ENCODE measurements at places on chromosomes 1 and 21.

- no peak for DNase-seq
Observed at GRCh38 chr1:163538667-163539066, 216.9 kb downstream of the NUF2 start.

DNA sequence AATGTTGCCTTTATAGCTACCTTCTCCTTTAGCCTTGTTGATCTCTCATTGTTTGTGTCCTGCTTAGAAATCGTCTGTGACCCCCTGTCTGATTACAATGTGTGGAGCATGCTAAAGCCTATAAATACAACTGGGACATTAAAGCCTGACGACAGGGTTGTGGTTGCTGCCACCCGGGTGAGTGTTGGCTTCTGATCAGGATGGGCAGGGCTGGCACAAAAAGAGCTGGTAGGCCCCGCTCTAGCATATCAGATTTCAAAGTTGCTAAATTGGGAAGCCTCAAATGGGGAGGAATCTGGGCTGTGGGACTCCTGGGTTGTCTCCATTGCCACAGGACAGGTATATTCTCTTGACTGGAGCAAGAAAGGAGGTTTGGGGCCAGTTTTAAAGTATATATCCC is 8.4 kb downstream of the NCSTN start:
- DNase-seq, result no peak

DNA sequence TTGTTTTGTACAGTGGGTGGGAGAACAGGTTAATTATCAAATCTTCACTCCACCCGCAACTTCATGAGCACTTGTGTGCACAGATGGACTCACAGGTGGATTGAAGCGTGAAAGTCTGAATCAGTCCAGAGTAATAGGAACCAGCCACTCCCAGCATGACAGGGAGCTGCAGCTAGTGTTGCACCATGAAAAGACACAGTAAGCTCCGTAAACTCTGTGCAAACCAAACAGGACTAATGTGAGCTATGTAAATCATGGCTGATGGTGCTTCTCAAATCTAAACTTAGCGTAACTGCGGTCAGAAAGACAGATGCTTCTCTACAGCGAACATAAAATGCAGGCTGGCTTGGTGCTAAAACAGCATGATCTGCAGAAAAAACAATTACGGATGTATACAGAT is 114.4 kb downstream of the CENPF start:
- no peak for DNase-seq

GRCh38 chr1:208919371-208919770 is 664.1 kb upstream of the CAMK1G start:
- DNase-seq, result no peak

GRCh38 chr1:37035014-37035691 is 838 bp upstream of the GRIK3 start:
- DNase-seq, result no peak

GRCh38 chr1:36534711-36535412 is 52.1 kb upstream of the CSF3R start:
- DNase-seq, result no peak

DNA sequence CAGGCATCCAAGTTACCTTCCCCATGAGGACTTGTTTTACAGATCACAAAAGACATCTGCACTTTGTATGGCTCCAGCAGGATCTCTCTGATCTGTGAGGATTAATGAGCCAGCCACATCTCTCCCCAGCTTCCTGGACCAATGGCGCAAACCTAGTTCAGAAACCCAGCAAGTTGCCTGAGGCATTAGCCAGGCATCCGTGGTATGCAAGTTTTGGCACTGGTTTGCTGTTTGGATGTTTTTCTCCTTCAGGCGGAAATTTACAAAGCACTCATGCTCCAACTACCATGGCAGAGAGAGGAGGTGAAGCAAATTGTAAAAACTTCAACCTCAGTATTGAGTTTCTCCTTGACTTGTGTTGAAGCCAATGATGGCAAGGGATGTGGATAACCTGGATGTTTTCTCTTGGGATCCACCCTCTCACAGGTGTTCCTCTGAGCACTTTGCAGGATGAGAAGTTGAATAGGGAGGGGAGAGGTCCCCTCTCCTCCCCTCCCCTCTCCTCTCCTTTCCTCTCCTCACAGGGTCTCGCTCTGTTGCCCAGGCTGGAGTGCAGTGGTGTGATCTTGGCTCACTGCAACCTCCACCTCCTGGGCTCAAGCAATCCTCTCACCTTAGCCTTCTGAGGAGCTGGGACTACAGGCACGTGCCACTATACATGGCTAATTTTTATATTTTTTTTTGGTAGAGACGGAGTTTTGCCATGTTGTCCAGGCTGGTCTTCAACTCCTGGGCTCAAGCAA is 25.6 kb upstream of the ENO1 start:
- no peak for DNase-seq

GRCh38 chr1:245503548-245503947 is 348.8 kb downstream of the KIF26B start:
- DNase-seq, result no peak

- DNase-seq, result no peak
Observed at GRCh38 chr1:11147197-11147770, 41.9 kb upstream of the ANGPTL7 start.

DNA sequence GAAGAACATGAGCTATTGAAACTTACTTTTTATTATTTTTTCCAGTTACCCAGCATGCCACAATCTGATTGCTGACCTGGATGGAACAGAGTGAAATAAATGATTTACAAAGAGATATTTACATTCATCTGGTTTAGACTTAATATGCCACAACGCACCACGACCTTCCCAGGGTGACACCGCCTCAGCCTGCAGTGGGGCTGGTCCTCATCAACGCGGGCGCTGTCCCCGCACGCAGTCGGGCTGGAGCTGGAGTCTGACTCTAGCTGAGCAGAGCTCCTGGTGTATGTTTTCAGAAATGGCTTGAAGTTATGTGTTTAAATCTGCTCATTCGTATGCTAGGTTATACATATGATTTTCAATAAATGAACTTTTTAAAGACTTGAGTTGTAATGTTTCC is 243.9 kb downstream of the SDCCAG8 start:
- no peak for DNase-seq

GRCh38 chr1:178684111-178684510 is 40.9 kb upstream of the RALGPS2 start:
- DNase-seq, result no peak

GRCh38 chr1:32774950-32775634 is 42.1 kb downstream of the YARS1 start:
- no peak for DNase-seq

DNA sequence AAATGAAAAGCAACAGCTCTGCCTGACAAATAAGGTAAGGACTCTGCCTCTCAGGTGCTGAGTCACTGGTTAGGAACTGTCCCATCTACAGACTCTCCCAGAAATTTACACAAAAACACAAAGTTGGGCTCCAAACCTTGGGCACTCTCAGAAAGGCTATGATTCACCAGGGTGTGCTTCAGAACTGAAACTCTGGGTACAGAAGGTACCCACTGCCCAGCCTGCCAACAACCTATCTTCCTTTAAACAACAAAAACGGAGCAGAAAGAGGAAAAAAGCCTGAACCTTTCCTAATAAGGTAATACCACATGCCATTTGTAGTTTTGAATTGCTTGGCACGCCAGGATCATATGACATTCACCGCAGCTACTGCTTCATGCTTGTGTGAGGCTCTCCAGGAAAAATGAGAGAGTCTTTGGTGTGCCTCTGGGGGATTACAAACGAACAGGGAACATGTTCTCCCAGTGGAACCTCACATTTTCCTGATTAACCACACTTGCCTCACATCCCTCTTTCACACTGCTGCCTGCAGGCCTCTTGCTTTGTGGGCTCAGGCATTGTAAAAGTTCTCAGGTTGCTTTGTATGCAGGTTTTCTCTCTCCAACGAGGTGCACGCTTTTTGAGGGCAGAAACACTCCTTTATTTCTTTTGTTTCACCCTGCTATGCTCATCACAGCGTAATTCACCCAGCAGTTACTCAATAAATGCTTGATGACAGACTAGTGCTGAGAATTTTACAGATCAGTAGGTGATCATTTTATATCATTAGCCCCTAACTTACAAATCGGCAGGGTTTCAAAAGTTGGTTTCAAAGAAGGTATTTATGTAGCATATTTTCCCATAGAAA is 65.1 kb downstream of the GADD45A start:
- DNase-seq, result no peak
